ENCODE measurements at places on chromosomes 7 and 10.
A peak's percentile ranks its signal among the peaks of the same experiment; 100 is the strongest.

DNA sequence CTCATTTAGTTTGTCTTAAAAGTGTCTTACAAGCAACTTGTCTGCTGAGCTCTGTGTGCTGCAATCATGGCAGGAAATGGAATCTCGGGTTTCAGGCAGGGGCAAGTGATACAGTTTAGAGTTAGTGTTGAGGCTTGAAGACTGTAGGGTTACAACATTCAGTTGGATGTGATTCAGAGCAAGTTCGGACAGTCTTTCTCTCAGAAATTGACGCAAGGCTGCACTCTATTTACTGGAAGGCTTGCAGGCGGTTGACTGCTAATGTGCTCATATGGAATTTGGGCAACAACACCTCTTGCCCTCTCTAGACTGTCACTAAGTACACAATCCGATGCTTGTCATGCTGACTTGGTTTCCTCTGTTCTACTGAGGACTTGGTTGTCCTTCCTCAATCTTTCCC, 161.7 kb upstream of the BMPER start:
- no peak for DNase-seq

- no peak for DNase-seq
These were observed 714.5 kb upstream of the POT1 start for GRCh38 chr7:125644109-125644508.

DNA sequence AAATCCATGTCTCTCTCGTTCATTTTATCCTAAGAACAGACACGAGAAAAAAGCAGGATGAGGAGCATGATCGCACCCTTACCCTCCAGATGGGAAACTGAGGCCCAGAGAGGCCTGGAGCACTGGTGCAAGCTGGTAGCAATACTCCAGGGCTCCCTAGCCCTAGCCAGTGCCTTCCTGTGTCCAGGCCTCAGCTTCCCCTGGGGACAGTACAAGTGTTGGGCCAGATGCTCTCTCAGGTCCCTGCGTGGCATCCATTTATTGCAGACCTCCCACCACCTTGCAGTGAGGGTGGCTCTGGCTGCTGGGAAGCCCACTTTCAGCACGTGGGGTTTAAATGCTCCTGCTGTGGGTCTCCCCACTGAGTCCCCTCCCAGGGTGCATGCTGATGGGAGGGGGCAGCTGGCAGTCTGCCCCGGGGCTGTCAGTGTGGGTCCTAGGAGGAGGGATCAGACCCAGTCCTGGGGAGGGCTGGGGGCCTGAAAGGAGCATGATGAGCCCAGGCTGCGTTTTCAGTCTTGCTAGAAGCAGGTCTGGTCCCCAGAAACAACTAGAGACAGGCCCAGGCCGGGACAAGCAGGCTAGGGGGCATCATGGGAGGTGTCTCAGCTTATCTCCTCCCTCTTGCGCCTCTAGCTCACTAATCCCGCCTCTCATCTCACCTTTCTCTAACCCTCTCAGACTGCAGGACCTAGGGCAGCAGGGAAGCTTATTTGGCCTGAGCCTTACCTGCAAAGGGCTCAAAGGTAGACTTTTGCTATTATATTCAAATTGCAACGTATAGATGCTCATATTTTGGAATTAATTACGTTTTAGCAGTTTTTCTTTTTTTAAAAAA, 662 bp upstream of the PPIF start:
- no peak for DNase-seq

DNA sequence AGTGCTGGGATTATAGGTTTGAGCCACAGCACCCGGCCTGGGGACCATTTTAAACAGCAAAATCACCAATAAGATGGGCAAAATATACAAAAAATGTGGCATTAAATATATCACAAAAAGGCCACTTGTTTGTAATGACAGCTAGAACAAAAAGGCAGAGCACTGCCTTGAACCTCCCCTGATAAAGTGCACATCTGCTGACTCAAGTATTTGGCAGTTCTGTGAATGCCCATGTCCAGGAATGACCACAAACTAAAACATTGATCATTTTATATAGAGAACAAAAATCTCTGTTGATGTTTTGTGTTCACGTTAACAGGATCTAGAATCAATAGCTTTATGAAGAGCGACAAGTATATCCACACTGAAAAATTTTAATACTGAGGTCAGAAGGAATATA, 21.5 kb downstream of the HERC4 start:
- no peak for DNase-seq

- no peak for DNase-seq
These were observed 206.6 kb downstream of the CXCL12 start for GRCh38 chr10:44178281-44178680.

DNA sequence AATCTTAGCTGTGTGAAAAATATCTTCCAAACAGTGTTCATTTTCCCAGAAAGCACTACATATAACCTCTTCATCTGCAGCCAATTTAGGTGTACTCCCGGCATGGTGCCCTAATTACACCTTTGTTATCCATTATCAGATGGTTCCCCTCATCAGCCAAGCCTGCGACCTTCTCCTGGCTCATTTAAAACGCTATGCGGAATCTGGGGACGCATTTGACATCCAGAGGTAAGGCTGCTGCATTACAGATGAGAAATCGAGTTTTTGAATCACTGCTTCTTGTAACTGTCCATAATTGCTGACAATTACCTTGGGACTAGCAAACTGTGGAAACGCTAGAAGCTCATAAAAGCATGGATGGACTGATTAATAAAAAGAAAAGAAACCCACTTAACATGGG, 109.5 kb downstream of the PARP12 start:
- DNase-seq: no peak

DNA sequence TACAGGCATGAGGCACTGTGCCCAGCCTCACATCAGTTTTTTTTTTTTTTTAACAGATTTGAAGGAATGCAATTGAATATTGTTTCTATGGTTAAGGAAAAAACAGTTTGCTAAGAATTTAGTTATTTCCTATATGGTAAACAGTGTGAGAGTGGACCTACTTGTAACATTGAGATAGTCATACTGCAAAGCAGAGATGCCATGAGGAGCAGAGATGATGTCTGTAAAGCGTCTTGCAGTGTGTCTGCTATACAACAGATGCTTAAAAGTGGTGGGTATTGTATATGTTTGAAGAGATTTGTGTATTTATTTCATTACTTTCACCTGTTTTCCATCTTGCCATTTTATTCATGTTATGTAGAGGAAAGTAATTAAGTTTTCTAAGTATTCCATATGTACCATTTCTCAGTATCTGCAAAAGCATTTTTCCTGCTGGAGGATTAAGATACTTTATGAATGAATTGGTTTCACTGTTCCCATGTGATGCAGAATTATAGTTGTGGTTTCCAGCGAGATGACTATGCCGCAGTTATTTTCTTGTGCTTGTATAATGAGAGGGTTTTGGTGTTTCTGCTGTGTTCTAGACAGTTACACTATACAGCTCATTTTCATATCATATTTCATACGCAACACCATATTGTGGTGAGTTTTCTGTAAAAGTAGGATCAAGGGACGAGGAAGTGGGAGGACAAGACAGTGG, 26.6 kb downstream of the TET1 start:
- no peak for DNase-seq

- DNase-seq: peak; percentile 57
These were observed 170.8 kb downstream of the ARHGAP12 start for GRCh38 chr10:31757831-31758230.

DNA sequence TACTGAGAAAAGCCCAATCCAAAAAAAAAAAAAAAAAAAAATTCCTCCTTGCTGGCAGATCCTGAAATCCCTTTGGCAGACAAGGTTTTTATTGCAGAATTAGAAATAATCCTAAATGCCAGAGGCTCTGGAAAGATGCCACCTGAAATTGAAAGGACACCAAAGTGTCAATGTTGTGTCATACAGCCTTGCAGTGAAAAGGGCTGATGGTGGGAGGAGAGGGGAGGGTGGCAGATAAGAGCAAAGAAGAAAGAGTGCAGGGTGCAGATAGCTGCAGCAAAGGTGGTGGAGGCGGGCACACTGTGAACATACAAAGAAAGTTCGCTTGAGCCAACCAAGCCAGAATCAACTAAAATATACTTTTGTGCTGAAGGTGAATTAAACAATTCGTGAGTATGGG, 8.2 kb upstream of the OPTN start:
- DNase-seq: no peak

DNA sequence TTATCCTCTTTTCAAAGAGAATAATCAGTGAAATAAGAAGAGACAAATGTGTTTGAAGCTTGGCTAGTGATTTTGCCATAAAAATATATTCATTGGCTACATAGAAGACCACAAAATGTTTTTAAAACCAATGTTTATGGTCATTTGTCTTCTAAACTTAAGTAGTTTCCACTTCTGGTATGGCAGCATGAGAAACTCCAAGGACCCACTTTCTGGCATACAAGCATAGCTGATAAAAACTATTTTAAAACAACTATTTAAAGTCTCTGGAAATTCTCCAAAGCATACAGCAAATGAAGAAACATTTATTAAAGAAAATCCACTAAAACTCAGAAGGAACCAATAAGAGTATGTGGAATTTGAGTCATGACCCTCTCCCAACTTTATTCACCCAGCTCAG, 89.2 kb upstream of the TOMM7 start:
- no peak for DNase-seq

- no peak for DNase-seq
These were observed 121.7 kb upstream of the COL1A2 start for GRCh38 chr7:94272821-94273583.

DNA sequence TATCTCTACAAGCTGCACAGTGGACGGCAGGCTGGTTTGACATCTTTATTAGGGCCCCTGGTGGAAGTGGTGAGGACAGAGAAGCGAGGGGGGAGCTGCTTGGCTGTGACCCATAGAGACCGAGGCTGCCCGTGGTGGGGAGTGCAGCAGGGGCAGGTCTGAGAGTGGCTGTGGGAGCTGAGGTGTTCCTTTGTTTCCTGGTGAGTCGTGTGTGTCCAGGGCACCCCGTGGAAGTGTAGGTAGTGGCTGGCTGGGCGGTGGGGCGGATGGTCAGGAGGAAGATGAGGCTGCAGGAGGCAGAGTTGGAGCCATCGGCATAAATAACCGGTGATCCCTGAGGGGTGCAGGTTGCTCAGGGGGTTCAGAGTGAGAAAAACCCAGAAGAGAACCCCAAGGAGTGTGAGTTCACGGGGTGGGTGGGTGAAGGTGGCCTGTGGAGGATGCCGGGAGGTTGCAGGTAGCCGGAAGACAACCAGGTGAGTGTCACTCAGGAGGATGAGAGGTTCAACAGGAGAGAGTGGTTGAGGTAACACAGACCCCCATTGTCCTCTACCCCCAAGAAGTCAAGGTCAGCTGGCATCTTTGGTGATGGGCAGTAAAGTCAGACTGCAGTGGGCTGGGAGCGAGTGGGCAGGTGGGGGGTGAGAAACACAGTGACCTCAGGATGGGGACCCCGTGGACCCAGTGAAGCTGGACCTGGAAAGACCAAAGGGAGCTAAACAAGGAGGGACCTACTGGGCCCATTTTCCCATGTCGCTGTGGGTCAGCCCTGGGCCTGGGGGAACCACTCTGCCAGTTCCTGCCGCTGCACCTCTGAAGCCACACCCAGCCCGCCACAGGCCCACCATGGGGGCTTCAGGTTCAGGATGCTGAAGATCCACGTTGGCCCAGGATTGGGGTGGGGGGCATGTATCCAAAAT, 7.8 kb downstream of the ATP6V0E2 start:
- no peak for DNase-seq

- no peak for DNase-seq
These were observed 11.9 kb upstream of the SPAG6 start for GRCh38 chr10:22333167-22333974.

- DNase-seq: no peak
These were observed 166.7 kb downstream of the DNAJB9 start for GRCh38 chr7:108736221-108736891.

GRCh38 chr7:101453617-101454016, 90.9 kb downstream of the COL26A1 start:
- no peak for DNase-seq

DNA sequence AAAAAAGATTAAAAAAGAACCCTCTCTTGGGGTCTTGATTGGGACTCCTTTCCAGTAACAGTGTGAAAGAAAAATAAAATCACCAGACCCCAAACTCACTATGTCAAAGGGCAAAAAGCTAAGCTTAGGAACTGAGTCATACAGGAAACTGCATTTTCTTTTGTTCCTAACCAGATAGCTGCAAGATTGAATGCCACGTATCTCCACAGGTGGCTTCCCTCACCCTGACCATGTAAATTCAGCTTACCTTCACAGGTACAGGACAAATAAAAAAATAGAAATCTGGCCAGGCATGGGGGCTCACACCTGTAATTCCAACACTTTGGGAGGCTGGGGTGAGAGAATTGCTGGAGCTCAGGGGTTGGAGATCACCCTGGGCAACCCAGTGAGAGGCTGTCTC, 32.5 kb upstream of the EIF4H start:
- no peak for DNase-seq

DNA sequence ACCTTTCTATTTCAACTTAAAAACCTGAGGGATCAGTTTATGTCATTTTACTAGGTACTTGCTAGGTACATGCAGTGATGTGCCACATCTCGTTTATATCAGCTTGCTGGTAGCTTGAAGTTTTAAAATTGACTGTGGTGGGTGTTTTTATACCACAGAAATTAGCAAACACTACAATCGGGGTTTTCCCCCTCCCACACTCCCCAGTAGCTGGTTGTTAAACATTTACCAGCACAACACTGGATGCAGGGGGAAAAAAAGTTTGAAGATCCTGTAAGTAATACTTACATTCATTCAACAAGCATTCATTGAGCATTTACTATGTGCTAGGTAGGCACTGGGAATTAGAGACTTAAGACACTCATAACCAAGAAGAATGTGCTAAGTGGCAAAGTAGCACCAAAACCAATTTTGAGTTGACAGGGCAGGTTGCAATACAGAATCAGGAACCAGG, 32.6 kb downstream of the USP6NL start:
- no peak for DNase-seq

- no peak for DNase-seq
These were observed 11.4 kb downstream of the ZWINT start for GRCh38 chr10:56349611-56350010.

DNA sequence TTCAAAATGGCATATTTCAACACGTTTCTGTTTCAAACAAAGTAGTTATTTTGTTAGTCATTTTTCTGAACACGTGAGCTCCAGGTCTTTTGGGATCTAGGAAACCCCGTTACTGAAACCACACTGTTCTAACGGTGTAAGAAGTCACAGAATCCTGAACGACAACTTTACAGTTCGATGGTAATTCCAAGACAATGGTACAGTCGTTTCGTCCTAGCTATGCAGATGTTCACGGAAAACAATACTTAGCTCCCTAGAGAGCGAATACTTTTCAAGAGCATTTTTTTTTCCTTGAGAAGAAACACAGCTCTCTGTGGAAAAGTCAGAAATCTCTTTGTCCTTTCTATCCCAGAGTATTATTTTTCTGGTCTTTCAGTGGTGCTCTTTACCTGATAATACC, 254.1 kb downstream of the ADARB2 start:
- no peak for DNase-seq

- DNase-seq: no peak
These were observed 103.5 kb upstream of the FAM20C start for GRCh38 chr7:88927-89231.

- DNase-seq: no peak
These were observed 39.9 kb downstream of the CAMK1D start for GRCh38 chr10:12389154-12389734.

DNA sequence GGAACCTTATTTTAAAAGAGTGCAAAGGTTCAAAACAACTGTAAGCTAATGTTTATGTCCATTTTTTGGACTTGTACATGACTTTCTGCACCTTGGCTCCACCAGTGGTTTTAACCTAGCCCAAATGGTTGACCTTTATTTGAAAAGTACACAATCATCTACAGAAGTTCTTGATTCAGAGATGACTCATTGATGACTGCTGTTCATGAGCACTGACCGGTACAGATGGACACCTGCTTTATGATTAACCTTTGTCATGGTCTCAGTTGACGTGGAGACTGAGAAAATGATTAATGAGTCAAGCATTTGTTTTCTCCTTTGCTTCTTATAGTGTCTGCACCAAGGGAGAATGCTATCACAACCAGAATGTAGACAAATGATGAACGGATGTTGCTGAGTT, 55.7 kb upstream of the PTER start:
- no peak for DNase-seq
